ENCODE measurements at places on chromosomes 1 and 21.

- DNase-seq, result no peak
Observed at GRCh38 chr1:227744668-227745067, 9.4 kb downstream of the SNAP47 start.

GRCh38 chr1:234843946-234844345 lies 234.0 kb upstream of the IRF2BP2 start:
- DNase-seq, result no peak

DNA sequence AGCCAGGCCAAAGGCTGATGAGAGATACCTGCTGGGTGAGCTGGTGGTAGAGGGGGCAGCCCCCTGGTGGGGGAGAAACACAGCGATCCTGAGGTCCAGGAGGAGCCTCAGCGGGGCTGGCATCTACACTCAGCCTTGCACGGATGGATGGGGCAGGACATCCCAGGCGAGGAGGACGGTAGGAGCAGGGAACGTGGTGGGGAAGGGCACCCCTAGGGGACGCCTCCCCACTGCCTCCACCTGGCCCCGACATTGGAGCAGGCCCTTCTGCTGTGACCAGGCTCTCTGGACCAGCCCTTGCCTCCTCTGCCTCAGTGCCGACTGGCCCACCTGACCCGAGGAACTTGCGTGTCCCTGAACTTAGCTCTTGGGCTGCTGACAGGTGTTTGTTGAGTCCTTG lies 6.4 kb upstream of the MMEL1 start:
- DNase-seq, result no peak

DNA sequence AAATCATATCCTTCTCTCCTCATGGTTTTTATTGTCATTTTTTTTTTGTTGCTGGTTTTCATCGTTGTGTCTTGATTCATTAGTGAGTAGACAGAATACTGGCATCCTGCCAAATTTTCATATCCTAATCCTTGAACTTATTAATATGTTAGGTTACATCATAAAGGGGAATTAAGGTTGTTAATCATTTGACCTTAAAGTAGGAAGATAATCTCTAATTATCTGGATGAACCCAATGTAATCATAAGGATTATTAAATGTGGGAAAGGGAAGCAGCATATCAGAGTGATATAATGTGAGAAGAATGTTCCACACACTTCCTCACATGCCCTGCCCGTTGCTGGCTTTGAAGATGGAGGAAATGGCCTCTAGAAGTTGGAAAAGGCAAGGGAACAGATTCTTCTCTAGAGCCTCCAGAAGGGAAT lies 299.7 kb downstream of the HMCN1 start:
- no peak for DNase-seq

- DNase-seq, result no peak
Observed at GRCh38 chr1:112767646-112768045, 52.5 kb upstream of the PPM1J start.

GRCh38 chr1:103142461-103142860 lies 34.1 kb upstream of the COL11A1 start:
- no peak for DNase-seq

DNA sequence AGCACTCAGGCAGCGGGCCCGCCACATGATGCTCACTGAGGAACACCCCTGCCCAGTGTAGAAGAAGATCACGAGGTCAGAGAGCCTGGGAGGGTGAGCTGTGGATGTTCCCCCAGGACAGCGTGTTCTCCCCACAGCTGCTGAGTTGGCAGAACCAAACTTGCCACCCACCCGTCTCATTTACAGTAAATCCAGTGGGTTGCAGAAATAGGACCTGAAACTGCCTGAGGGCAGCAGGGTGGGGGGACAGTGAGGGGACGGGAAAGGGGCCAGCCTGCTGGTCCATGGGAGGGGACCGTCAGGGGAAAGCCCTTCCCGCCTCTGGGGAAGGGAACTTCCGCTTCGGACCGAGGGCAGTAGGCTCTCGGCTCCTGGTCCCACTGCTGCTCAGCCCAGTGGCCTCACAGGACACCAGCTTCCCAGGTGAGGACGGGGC lies at the start of gene C1QB:
TSS of gene C1QB (plus strand) at position 356 of the 436 bp plus-strand sequence. CDS start 6,227 bp downstream, outside the sequence.
- no peak for DNase-seq

GRCh38 chr1:233081735-233082134 lies 131.3 kb downstream of the NTPCR start:
- no peak for DNase-seq

DNA sequence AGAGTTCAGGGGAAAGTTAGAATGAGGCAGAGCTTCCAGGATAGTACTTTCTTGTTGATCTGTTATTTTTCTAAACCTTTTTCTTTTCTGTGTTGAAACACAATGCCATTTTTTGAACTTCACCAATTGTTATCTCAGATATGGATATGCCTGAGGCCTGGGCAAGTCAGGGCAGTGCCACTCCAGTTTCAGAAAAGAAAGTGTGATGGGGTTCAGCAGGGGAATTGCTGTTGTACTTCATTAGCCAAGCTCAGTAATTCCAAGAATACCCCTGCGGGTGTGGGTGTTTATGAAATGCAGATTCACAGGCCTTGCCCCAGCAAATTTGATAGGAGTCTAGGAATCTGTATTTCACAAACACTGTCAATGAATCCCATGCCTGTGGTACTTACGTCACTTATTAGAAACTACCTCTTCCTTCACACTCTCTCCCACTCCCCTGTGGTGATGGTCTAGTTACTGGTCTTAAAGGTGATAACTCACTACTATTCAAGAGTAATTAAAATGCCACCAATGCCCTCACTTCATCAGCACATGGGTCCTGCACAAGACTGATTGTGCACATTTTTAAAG lies 142.3 kb downstream of the PBX1 start:
- DNase-seq, result no peak

DNA sequence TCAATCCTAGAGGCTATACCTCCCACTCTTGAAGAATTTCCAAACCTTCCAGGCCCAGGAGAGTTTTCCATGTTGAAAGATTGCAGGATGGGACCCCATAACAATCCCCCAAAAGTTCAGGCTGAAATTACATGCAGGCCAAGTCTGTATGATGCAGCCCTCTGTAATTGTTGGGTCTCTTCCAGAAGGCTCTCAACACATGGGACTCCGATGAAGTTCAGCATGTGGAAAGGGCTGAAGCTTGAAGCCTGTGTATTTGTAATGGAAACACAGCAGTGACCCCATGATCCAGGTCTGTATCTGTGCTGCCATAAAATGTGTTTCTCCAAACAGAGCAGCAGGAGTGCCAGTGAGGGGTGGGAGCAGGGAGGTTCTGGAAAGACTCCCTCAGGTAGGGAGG lies 202.5 kb upstream of the LYPLAL1 start:
- DNase-seq, result no peak

GRCh38 chr1:36743286-36744005 lies 260.7 kb upstream of the CSF3R start:
- no peak for DNase-seq

- no peak for DNase-seq
Observed at GRCh38 chr21:15617964-15618363, 111.8 kb upstream of the USP25 start.

DNA sequence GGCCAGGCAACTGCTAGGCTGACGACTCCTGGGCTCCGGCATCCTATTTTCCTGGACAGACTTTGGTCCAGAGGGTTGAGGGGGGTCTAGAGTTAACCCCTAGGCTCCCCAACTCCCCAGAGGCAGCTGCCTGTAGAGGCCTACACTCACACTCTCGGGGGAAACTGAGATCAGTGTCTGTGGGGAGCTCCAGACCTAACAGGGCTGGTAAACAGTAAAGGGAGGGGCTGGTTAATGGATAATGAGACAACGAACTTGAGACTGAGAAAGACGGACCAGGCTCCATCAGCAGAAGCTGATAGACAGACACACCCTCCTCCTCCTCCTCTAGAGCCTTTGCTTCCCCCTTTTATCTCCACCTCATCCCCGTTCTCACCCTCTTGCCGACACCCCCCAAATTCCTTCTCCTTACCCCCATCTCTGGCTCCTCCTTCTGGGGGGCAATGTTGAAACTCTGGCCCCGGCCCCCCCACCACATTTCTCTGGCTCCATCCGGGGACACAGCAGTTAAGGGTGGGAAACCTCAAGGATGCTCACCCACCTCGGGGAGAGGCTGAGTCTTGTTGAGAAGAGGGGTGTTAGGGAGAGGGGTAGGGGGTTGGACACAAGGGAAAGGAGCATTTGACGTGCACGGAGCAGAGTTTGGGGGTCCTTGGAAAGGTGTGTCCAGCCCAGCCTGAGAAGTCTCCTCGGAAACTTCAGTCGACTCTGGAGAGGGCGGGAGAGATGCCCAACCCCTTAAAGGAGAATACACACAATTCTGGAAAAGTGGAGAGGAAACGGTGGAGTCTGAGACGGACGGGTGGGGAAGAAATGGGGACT lies at the start of gene MTMR11:
TSS of gene MTMR11 (minus strand) at position 710 of the 822 bp plus-strand sequence. CDS start at position 478, 232 bp downstream.
- DNase-seq, result no peak

GRCh38 chr1:183842795-183843144 lies 37.9 kb downstream of the RGL1 start:
- DNase-seq, result no peak

GRCh38 chr1:8545078-8545477 lies 227.2 kb downstream of the SLC45A1 start:
- no peak for DNase-seq

GRCh38 chr1:31502926-31503511 lies 73.3 kb upstream of the TINAGL1 start:
- DNase-seq, result no peak

DNA sequence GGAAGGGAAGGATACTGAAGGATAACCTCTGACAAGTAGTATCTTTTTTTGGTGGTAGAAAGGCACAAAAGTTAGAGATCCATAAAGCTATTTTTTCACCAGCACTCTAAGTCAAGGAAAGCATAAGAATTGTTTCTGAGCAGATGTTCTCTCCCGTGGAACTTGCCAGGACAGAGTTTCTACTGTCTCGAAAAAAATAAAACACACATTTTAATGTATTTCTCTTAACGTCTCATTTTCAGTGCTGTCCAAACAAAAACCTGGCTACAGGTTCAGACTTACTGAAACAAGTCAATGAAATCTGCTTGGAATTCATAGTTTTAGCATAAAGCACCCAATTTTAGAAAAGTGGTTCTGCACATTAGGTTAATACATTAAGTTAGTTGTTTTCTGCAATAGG lies 338.3 kb downstream of the LTN1 start:
- DNase-seq, result no peak

DNA sequence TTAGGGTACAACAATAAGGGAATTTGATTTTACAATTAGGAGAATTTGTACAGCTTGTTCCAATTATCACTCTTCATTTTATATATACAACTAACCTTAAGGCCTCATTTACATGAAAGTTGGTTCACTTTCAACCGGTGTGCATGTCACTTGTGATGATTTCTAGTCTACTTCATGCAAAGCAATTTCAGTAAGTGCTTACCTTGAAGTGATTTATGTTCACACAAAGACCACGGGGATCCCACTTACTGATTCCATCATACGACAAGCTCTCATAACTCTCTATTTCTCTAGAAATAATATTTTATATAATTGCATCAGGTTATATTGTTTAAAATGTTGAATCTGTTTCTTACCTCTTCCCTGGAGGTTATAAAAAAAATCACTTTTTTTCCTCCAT lies 100.3 kb upstream of the CHODL start:
- DNase-seq, result no peak

DNA sequence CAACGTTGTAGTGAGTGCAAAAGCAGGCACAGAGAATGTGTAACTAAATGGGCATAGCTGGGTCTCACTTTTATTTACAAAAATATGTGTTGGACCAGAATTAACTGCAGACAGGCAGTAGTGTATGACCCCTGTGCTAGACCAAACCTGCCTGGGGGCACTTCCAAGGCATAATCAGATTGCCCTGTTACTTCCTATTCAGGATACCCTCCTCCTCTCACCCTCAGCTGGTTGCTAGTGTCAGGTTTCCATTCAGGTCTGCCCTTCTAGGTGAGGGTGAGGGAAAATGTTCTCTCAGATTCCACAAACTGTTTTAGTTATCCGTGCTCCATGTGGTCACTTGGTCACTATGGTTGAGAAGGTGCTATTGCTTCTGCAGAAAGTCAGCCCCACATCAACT lies 387.3 kb downstream of the LMX1A start:
- no peak for DNase-seq

DNA sequence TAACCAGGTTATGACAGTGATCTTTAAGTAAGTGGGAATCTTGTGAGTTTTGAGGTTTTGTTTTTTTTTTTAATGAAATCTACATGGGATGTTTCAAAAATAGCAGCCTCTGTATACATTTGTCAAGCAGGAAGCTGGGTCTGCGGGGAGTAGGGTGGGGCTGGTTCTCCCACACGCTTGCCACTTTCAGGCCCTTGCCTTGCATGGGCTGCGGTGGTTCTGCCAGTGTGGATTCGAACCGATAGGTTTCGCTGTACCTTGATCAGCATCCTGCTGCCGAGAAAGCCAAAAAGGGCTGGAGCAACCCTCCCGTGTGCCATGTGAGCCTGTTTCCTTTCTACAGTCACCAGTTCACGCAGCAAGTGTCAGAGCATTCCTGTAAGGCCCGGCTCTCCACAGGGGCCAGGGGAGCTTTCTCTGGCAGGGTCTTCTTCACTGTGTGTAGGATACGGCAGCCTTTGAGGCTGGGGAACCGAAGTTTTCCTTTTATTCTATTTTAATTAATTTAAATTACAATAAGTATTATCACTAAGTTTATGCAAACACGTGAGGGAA lies 79.2 kb upstream of the SAMD11 start:
- DNase-seq, result no peak

DNA sequence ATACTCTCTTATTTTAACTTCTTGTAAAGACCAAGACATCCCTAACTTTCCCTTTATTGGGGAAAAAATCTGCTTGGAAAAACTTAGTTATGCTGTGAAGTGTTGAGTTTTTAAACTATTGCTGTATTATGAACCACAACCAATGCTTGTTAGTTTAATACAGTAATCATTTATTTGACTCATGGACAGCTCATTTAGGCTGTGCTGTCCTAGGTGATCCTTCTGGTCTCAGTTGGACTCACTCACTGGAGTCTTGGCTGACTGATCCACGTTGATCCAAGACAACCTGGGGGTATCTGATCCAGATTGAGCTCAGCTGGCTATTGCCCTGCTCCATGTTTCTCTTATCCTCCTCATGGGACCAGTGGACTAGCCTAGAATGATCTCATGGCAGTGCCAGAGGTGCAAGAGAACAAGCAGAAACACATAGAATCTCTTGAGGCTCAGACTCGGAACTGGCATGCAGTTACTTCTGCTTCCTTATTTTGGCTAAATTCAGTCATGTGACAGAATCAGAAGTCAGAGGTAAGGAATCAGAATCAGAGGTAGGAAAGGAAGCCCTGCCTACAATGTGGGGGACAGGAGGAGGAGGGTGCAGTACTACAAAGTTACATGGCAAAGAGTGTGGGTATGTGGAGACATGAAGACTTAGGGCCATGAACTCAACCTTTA lies 156.5 kb downstream of the FGGY start:
- no peak for DNase-seq

GRCh38 chr1:192747301-192747700 lies 61.5 kb upstream of the RGS2 start:
- no peak for DNase-seq

- no peak for DNase-seq
Observed at GRCh38 chr1:224132901-224133300, 19.0 kb downstream of the FBXO28 start.

DNA sequence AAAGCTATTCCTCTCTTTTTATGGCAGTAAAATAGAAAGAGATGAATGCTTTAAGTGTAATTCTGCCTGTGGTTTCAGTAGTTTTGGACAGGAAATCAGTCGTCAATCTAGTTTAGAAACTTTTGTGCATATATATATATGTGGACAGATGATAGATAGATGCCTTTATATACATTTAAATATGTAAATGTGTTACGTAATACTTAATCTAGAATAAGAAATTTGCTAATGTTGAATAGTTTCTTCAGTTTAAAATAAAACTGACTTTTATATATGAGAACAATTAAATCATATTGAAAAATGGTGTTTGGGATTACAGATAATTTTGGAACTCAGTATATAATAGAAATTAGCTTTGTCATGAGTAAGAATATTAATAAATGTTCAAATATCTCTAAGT lies 1165.7 kb upstream of the NCAM2 start:
- DNase-seq, result no peak

GRCh38 chr1:158212320-158212719 lies 31.6 kb downstream of the CD1D start:
- DNase-seq, result no peak

All from stimulated activated CD8-positive, alpha-beta memory T cell treated with anti-CD3 and anti-CD28 coated beads, Interleukin-4, amount 100 ng/mL, for 1 hour (primary cell).